Kasumi-1 (cell line): ENCODE measurements at places on chromosomes 6 and 20.

GRCh38 chr20:10799735-10800134 is 125.9 kb upstream of the JAG1 start:
- no peak for DNase-seq

- peak; percentile 6 for DNase-seq
These were observed at the start of gene HRH3 for GRCh38 chr20:62219992-62220665. Gene HRH3 (minus strand): TSS chr20:62220278. CDS start chr20:62219970, 308 bp downstream.

DNA sequence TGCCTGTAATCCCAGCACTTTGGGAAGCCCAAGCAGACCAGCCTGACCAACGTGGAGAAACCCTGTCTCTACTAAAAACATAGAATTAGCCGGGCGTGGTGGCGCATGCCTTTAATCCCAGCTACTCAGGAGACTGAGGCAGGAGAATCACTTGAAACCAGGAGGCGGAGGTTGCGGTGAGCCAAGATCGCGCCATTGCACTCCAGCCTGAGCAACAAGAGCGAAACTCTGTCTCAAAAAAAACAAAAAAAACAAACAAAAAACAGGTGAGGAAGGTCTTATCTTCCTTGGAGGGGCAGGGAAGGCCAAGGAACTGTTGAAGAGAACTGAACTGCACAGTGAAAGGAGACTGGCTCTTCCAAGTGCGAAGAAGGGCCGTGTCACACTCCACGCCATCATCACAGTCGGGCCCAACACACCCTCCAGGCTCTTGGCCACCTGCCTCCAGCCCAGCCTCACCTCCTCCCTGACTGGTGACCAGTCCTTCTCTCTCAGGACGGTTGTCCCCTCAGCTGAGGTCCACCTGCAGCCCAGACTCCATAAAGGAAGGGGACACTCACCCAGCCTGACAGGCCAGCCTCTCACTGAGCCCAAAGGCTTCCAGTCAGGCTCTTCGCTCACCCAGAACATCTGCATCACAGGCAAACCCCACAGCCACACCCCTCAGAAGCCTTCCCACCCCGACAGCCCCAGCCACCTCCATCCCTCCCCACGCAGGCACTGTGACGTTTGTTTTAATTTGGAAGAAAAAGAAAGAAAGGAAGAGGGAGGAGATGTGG is 4.1 kb downstream of the ZC3H12D start:
- no peak for DNase-seq

- DNase-seq: no peak
These were observed 17.7 kb downstream of the LOC128125822 start for GRCh38 chr6:63589952-63590411.

GRCh38 chr6:80376411-80376810 is 269.9 kb downstream of the BCKDHB start:
- no peak for DNase-seq

- DNase-seq: no peak
These were observed 184.2 kb upstream of the RALGAPA2 start for GRCh38 chr20:20896606-20897005.
